ENCODE measurements at places on chromosomes 1 and 21.

DNA sequence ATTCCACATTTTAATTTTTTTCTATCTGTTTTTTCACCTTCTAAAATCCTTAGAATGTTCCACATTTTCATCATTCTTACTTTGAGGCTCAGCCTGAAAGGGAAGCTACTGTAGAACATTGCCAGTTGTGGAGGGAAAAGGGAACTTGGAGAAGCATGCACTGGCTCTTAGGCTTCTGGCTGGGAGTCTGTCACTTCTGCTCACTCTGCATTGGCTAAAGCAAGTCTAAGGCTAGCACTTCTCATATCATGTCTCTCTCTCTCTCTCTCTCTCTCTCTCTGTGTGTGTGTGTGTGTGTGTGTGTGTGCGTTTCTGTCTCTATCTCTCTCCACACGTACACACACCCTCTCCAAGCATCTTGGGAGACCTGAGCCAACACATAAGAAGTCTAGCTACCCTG lies 49.6 kb upstream of the ADAR start:
- no peak for DNase-seq

DNA sequence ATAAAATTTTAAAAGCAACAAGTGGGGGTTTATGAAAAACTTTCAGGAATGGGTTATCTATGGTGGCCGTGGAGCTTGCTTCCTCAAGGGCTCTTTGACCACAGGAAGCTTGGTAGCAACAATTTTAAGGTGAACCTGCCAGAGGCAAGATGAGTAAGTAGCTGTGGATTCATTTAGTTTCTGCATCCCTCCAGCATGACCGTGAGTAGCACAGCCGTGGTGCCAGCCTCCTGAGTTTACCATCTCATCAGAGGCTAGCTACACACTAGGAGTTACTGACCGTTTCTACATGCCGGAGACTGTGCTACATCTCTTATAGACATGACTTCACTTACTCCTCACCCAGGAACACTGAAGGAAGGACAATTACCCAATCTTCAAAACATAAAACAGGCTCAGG lies 30.1 kb upstream of the PLEKHG5 start:
- DNase-seq: no peak

DNA sequence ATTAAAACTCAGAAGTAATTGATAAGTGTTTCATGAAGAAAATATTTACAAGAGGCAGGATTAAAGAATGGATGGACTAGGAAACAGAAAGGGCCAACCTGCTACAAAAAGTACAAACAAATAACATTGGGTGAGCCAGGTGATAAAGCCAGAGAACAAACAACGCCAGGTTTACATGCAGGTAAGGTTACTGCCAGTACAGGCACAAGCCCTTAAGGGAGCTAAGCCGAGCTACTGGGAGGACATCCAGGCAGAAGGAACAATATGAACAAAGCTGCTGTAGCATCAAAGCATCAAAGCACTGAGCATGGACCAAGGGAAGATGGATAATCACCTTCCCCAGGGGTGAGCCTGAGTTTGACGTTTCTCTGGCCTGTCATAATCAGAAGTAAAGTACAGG lies 380.7 kb downstream of the SEC16B start:
- DNase-seq: no peak

GRCh38 chr1:112520166-112520565 lies 11.4 kb downstream of the WNT2B start:
- no peak for DNase-seq

DNA sequence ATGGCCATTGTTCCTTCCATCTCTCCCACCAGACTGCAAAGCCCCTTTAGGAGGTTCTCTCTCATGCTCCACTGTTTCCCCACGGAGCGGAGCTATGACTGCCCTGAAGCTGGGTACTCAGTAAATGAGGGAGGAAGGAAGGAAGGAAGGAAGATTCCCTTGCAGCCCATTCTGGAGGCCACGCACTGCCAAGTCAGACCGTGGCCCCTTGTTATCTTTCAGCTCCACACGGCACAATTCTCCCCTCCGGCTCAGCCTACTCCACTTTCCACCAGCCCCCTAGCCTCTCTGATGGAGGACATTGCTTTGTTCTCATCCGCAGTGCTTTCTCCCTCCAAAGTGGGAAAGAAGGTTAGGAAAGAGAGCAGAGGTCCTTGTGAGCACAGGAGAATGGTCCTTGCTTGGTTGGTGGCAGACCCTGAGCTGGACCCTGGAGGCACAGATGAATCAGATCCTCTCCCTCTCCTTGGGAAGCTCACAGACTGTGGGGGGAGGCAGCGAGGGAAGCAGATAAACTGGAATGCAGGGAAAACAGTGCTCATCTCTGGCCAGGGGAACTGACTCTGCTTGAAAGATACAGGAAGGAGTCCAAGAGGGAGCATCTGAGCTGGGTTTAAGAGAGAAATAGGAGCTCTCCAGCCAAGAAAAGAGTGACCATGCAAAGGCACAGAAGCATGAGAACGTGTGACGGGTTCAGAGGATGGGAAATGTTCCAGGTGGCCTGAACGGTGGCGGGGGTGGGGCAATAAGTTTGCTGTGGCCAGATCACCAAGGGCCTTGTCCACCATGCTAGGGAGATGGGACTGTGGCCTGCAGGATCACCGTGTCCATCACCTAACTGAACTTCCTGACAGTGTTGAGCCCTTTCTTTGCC lies 52.6 kb downstream of the GLIS1 start:
- no peak for DNase-seq

DNA sequence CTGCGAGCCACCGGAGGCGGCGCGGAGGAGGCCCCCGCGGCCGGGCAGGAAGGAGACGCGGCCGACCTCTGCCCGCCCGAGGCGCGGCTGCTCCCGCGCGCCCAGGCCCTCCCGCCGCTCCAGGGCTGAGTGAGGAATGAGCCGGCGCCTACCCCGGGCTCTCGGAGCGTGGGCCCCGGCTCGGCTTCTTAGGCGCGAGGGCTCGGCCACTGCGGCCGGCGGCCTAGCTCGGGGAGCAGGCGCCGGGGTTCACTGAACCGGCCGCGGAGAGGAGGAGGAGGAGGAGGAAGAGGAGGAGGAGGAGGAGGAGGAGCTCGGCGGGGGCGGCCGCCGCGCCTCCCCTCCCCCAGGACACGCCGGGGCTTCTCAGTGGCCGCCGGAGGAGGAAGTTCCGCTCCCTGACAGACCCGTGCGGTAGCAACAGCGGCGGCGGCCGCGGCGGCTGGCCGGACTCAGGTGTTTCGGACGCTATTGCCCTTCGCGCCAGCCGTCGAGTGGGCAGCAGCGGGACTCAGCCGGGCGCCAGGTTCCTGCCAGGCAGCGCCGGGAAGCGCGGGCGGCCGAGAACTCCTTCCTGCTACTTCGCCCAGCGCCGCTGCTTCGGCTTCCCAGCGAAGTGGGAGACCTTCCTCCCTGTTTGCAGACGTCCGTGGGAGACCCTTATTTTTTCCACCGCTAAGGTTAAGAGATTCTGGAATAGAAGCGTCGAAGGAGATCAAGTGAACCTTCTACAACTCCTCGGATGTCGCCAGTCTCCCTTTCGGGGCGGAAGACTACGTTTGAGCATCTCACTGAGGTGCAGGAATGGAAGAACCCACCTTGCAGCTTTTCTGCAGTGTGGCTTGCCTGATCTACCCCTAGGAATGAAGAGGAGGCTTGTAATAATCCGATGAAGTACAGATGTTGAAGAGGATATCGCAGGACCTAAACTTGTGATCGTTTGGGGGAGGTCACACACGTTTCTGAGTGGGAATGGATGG lies at the start of gene MAN1A2:
TSS of gene MAN1A2 (plus strand) at position 404 of the 980 bp plus-strand sequence. CDS start 735 bp downstream, outside the sequence.
- DNase-seq: peak; percentile 82

DNA sequence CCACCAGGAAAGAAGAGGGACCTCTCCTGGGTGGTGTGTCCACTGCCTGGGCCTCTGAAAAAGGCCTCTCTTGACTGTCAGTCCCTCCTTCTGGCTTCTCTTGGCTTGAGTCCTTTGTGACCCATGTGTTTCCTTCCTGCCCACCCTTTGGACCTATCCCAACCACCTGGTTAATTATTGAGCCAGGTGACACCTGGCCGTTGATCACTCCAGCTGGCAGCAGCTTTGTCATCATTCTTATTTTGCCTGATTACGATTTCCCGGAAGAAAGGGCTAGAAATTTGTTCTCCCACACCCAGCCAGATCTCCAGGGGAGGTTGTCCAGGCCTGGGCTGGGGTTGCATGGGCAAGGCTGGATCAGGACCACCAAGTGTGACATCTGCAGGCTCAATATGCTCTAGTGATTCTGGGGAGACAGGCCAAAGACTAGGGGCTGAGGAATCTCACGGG lies 24.8 kb downstream of the CSF1 start:
- DNase-seq: no peak

DNA sequence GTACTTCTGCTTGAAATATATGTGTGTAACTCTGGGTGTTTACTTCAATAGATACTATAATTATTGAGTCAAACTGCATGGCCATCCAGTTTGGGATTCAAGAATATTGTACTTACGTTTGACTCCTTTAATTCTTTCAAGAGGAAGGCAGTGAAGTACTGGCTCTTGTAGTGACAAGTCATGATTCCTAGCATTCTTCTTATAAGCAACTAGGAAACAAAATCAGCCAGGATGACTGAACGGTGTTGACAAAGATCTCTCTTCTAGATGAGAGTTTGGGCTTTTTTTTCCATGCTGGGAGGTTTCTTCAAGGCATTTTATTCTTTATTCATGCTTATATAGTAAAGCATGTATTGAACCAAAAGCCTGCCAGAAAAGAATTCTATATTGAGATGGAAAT lies 58.3 kb downstream of the CLEC20A start:
- peak; percentile 3 for DNase-seq

DNA sequence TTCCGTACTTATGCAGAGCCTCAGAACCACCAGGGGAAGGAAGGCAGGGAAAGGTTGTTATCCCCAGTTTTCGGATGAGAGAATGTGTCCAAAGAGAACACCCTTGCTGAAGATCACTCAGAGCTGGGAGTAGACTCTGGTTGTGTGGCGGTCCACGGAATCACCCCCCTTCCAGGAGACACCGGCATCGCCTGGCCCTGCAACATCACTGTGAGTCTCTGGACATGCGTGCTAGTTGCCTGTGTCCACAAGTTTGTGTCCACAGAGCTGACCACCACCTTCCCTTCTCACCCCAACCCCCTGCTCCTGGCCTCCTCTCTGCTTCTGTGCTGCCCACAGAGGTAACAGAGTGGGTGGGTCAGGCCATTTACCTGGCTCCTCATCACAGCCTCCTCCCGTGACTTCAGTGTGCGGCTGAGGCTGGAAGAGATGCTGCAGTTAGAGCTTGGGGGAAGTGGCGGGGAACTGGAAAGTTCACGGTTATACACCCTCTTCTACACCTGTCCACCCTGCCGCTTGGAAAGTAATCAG lies 7.3 kb downstream of the MYBPH start:
- no peak for DNase-seq

GRCh38 chr1:235980976-235981375 lies 83.9 kb downstream of the NID1 start:
- no peak for DNase-seq

- no peak for DNase-seq
Measured at GRCh38 chr1:94909486-94909885, 17.4 kb downstream of the CNN3 start.

DNA sequence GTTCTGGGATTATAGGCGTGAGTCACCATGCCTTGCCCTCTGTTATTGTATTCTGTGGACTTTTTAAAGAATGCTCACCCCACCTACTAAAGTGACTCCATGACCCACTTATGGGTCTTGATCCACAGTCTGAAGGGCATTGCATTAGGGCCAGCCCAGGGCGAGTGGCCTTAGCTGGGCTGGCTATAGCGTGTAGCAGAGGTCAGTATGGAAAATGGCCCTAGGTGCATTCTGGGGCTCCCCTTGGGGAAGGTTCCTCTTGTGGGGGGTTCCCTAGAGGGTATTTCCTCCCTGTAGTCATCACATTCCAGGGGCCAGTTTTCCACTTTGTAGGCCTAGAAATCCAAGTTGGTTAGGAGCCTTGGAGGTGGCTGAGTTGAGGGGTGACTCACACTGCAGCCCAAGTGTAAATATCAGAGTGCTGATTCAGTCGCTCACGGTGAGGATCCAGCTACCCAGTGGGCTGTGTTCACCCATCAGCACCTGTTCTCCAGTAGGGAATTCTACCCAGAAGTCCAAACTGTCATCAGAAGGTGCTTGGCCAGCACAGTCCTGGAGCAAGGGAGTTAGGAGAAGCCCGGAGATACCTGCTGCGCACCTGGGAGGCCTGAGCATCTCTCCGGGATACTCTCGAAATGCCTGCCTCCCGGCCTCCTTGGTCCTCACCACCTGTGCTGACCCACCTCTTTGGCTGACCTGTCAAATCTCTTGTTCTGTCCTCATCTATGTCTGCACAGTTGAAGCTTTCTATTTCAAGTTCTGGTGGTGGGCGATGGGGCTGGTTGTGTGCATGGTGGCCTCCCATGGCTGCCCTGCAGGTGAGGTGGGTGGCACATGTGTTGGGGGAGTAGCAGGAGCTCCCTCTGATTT lies 52.2 kb downstream of the NENF start:
- DNase-seq: peak; percentile 19
